ENCODE measurements at places on chromosomes 7 and 10. TPM values are rescaled to one million over a fixed set of nuclear protein-coding genes. Genes with fewer than 3 reads are reported as not detected.

CH25H gene
- not detected for total RNA-seq

ASB10 gene
- not detected for total RNA-seq

RBM20 gene
- total RNA-seq = 0.42 TPM

ASZ1 gene
- not detected for total RNA-seq

JAKMIP3 gene
- total RNA-seq = 0.29 TPM

All from activated CD8-positive, alpha-beta memory T cell treated with anti-CD3 and anti-CD28 coated beads for 36 hours (primary cell).